ENCODE measurements at places on chromosomes 3 and 15. TPM values are rescaled to one million over a fixed set of nuclear protein-coding genes. Genes with fewer than 3 reads are reported as not detected.

ATOSA gene
- total RNA-seq, result 9.1 TPM

POPDC2 gene
- 0.25 TPM for total RNA-seq

RETNLB gene
- total RNA-seq, result not detected

LMAN1L gene
- not detected for total RNA-seq

PRSS50 gene
- total RNA-seq, result not detected

GOLGA8H gene
- 1.8 TPM for total RNA-seq

FEZF2 gene
- total RNA-seq, result not detected

MESP2 gene
- total RNA-seq, result 0.54 TPM

MYH15 gene
- total RNA-seq, result 0.18 TPM

SNX22 gene
- total RNA-seq, result 0.90 TPM

TMEM207 gene
- not detected for total RNA-seq

ROBO2 gene
- total RNA-seq, result not detected

TRIM59 gene
- 9.4 TPM for total RNA-seq

EOGT gene
- 10.2 TPM for total RNA-seq

WDR73 gene
- total RNA-seq, result 38.6 TPM

GOLGA8B gene
- total RNA-seq, result 18.3 TPM

ALDH1A2 gene
- not detected for total RNA-seq

PGBD4 gene
- total RNA-seq, result 1.6 TPM

TNNC1 gene
- 1.2 TPM for total RNA-seq

FILIP1L gene
- total RNA-seq, result 0.03 TPM

PPM1L gene
- 0.50 TPM for total RNA-seq

DNAH12 gene
- 0.03 TPM for total RNA-seq

AGBL1 gene
- not detected for total RNA-seq

CCDC39 gene
- not detected for total RNA-seq

ATP8B4 gene
- total RNA-seq, result 0.69 TPM

LYZL4 gene
- not detected for total RNA-seq

CCDC9B gene
- total RNA-seq, result 20.2 TPM

ASB14 gene
- not detected for total RNA-seq

SENP8 gene
- total RNA-seq, result 1.8 TPM

LRRC31 gene
- total RNA-seq, result not detected

TMCO5A gene
- total RNA-seq, result not detected

MORC1 gene
- total RNA-seq, result not detected

GCNT3 gene
- total RNA-seq, result 153 TPM

DUOXA2 gene
- not detected for total RNA-seq

STRIT1 gene
- total RNA-seq, result not detected

TPRG1 gene
- total RNA-seq, result 0.21 TPM

SOX14 gene
- not detected for total RNA-seq

INSYN1 gene
- 1.5 TPM for total RNA-seq

GOLGA8N gene
- total RNA-seq, result 1.3 TPM

SLC9C1 gene
- total RNA-seq, result not detected

MYEF2 gene
- 13.7 TPM for total RNA-seq

P3H2 gene
- total RNA-seq, result 39.2 TPM

RASL12 gene
- 0.10 TPM for total RNA-seq

PTPRG gene
- total RNA-seq, result 2.8 TPM

ROPN1 gene
- not detected for total RNA-seq

Measured in A549 treated with CORT108297 at 1 μM for 4 hours (cell line).